Stimulated activated CD8-positive, alpha-beta memory T cell treated with anti-CD3 and anti-CD28 coated beads, Interleukin-4, amount 100 ng/mL, for 4 hours (primary cell): ENCODE measurements at places on chromosomes 6 and 20.

DNA sequence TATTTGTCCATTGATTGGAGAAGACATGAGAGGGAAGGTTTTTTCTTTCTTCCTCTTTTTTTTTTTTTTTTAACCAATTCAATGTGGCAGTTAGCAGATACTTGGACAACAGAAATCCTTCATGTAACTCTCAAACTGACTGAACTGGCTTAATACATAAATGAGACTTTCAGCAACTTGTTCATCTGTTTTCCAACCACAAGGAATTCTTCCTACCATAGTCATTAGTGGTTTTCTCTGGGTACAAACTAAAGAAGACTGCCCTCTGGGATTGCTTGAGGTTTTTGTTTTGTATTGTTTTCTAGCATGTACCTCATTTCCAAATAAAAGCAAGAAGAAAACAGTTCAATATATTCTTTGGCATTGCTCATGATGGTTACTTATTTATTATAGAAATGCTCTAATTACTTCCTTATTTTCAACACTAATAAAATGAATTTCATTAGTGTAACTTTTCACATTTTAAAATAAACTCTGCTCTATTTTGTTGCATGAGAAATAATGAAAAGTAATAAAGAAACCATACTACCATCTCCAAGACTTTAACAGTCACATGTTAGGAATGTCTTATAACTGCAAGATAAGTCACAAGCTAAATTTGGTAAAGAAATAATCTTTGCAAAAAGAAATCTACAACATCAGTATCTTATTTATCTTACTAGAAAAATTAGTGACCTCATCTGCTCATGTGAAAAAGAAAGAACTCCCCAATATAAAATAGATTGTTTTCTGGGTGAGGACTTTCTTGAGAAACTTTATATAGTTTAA lies 52.0 kb downstream of the ME1 start:
- DNase-seq, result no peak

GRCh38 chr6:167409694-167410093 lies 84.8 kb downstream of the TTLL2 start:
- DNase-seq, result no peak

- DNase-seq, result no peak
Measured at GRCh38 chr6:168602576-168602975, 161.6 kb downstream of the SMOC2 start.

- no peak for DNase-seq
Measured at GRCh38 chr6:56525974-56526789, 116.5 kb downstream of the DST start.

GRCh38 chr6:75760320-75760719 lies 11.3 kb downstream of the MYO6 start:
- DNase-seq, result no peak

GRCh38 chr20:35326021-35326739 lies 34.0 kb upstream of the FAM83C start:
- no peak for DNase-seq

DNA sequence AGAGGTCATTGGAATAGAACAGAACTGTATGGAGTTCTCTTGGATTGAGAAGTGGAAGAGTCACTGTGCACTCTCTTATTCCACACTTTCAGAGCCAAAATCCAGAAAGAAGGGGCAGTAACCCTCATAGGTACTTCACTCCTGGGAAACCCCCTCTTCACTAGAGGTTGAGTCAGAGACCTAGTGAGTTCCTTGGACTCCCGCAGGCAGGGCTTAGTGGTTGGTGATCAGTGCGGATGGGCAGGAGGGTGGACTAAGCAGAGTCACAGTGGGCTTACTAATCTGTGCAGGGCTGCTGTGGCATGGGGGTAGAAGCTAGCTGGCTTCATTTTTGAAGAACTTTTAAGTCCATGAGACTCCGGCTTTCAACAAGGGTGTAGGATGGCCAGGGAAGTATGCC lies 95.0 kb upstream of the MLN start:
- no peak for DNase-seq

DNA sequence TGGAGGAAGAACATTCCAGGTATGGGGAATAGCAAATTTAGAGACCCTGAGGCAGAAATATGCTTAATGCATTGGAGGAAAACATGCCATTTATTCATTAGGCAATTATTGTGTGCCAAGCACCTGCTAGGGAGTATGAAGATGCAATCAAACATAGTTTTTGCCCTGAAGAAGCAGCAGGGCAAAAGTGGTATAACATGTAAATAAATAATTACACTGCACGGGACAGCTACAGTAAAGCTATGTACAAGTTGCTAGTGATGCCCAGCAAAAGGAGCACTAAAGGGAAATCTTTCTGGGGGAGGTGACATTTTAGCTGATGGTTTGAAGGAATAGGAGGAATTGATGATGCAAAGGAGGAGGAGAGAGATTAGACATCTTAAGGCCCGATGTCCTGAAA lies 624 bp upstream of the TJAP1 start:
- no peak for DNase-seq

DNA sequence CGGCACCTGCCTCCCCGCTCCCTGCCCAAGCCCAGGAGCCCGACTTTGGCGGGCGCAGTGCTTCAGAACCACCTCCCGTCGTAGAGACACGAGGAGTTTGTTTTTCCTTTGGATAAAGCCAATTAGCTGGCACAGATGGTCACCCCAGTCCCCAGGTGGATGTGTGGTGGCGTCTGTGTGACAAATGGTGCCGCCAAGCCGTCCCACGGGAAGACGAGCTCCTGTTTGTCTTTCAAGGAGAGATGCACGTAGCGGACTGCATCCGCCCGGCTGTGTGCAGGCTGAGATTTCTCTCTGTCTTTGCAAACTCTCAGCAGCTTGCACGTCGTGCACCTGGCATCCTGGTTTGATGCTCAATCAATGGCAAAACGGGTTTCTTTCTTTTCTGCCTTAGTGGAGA lies 16.1 kb upstream of the MRGBP start:
- DNase-seq, result no peak

- no peak for DNase-seq
Measured at GRCh38 chr20:63029358-63030121, 22.8 kb upstream of the BHLHE23 start.
